ENCODE measurements at places on chromosomes 16 and 17.

DNA sequence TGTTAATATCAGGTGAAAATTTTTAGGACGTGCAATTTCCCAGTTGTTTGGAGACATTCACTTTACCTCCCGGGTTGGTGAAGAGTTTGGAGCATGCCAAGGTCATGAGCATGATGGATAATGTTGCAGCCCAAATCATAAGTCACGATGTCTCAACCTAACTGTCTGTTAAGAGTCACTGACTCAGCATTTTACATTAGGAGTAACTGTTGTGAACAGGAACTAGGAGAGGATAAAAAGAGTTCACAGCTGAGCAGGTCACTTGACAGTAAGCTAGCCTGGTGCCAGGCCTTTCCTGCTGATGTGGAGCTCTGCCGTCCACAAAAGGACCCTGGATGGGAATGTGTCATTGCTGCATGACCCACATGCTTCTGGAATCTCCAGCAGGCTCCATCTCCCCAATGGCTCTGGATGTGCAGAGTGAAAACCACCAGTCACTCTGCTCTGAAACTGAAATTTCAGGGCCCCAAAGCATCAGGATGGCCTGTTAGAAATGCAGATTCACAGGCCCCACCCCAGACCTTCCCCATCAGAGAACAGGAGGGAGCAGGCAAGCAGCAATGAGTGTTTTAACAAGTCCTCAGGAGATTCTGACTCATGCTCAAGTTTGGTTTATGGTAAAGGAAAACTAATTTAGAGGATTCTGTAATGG is 371.6 kb upstream of the MAF start:
- DNase-seq, result no peak

GRCh38 chr16:85984947-85985451 is 86.0 kb downstream of the IRF8 start:
- no peak for DNase-seq

GRCh38 chr17:49005140-49005539 is 8.0 kb downstream of the IGF2BP1 start:
- DNase-seq, result no peak

DNA sequence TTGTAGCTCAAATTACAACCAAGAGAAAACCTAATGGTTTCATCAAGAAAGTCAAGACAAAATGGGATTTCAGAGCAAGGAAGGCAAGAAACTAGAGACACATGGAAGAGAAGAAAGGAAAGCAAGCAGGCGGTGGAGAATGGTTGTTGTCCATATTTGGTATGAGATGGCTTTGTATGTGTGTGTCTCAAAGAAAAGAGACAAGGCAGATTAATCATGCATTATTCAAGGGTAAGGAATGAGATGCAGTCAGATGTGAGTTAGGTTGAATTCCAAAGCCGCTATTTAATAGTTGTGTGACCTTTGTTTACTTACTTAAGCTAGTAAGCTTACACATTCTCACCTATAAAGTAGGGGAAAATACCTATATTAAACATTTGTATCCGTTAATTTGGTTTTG is 1029.6 kb downstream of the CDH11 start:
- no peak for DNase-seq

GRCh38 chr17:44977065-44977464 is 9.0 kb upstream of the C1QL1 start:
- DNase-seq, result no peak

GRCh38 chr16:23368469-23368868 is 66.4 kb downstream of the SCNN1B start:
- DNase-seq, result no peak

- DNase-seq, result no peak
Measured at GRCh38 chr16:77993111-77993985, 29.0 kb upstream of the CLEC3A start.

- DNase-seq, result no peak
Measured at GRCh38 chr16:57146735-57147134, 39.1 kb downstream of the PSME3IP1 start.

DNA sequence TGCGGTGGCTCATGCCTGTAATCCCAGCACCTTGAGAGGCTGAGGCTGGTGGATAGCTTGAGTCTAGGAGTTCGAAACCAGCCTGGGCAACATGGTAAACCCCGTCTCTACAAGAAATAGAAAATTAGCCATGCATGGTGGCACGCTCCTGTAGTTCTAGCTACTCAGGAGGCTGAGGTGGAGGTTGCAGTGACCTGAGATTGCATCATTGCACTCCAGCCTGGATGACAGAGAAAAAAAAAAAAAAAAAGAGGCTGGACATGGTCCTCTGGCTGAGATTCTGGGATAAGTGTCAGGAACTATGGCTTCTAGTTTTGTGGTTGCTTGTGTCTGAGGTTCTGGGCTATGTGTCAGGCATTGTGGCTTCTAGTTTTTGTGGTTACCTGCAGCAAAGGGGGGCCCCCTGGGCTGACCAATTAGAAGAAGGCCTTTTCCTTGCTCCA is 7.0 kb downstream of the KSR1 start:
- DNase-seq, result no peak

- DNase-seq, result no peak
Measured at GRCh38 chr16:2979669-2980226, 498 bp downstream of the PKMYT1 start.

- no peak for DNase-seq
Measured at GRCh38 chr17:70074956-70075355, at the start of gene KCNJ16. Gene KCNJ16 (plus strand): TSS chr17:70075225. CDS start chr17:70132088, 56,863 bp downstream.

- DNase-seq, result peak; percentile 70
Measured at GRCh38 chr17:75289832-75290337, 652 bp upstream of the SLC25A19 start.

DNA sequence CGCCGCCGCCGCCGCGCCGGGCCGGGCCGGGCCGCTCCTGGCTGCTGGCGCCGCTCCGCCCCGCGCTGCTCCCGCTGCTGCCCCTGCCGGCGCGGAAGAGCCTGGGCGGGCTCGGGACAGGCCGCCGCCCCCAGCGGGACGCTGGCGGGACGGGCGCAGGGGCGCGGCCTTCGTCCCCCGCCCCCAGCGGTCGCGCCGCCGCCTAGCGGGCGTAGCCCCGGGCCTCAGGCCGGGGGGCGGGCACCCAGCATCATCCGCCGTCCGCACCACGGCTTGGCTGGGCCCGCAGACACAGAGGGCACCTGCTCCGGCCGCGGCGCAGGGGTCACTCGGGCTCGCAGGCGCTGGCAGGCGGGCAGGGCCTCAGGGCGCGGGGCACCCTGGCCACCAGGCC is at the start of gene AMFR:
TSS of gene AMFR (minus strand) at position 107 of the 394 bp plus-strand sequence. CDS start 218 bp downstream, outside the sequence.
- DNase-seq, result peak; percentile 89

- no peak for DNase-seq
Measured at GRCh38 chr17:49549311-49549605, 26.4 kb upstream of the NXPH3 start.

- DNase-seq, result no peak
Measured at GRCh38 chr17:58539698-58540097, 25.3 kb upstream of the MTMR4 start.

DNA sequence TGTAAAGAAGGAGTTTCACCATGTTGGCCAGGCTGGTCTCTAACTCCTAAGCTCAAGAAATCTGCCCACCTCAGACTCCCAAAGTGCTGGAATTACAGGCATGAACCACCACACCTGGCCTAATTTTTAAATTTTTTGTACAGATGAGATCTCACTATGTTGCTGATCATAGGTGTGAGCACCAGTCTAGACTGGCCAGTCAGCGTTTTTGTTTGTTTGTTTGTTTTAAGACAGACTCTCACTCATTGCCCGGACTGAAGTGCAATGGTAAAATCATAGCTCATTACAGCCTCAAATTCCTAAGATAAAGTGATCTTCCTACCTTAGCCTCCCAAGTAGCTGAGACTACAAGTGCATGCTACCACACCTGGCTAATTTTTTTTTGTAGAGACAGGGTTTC is 38.0 kb upstream of the TAOK1 start:
- DNase-seq, result no peak

DNA sequence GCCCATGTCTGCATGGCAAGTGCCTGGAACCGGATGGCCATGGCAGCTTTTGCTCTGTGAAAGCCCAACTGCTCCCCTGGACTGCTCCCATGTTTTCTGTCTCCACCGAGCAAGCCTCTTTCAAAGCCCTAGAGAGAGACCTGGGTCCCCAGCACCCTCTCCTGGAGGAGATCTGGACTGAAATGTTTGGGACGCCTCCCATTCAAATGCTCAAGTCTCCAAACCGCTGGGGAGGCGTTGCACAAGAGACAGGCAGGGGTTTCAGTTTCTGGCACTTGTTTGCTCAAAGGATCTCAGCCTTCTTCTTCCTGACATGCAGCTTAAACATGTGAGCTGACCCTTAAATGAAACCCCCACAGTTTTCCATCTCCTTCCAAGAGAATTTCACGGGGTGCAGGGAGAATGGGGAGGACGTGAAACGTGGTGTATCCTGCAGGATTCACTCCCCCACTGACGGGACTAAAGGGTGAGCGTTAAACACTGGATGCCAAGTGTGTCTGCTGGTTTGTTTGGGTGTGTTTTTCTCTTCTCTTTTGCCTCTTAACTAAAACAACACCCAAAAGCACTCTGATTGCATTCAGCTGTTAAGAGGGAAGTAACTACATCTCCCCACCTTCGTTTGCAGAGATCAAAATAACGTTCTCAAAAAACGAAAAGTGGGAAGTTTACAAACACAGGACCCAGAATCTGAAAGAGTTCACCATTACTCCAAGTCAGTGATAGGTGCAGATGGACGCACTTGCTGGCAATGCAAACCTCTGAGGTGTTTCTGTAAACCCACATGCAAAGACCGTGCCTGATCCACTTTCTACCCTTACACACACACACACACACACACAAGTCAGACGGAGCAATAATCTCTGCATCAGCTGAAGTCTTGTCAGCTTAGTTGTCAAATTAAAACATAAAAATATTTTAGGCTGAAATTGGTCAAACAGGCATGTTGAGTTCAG is 256.9 kb downstream of the C16orf95 start:
- peak; percentile 20 for DNase-seq

DNA sequence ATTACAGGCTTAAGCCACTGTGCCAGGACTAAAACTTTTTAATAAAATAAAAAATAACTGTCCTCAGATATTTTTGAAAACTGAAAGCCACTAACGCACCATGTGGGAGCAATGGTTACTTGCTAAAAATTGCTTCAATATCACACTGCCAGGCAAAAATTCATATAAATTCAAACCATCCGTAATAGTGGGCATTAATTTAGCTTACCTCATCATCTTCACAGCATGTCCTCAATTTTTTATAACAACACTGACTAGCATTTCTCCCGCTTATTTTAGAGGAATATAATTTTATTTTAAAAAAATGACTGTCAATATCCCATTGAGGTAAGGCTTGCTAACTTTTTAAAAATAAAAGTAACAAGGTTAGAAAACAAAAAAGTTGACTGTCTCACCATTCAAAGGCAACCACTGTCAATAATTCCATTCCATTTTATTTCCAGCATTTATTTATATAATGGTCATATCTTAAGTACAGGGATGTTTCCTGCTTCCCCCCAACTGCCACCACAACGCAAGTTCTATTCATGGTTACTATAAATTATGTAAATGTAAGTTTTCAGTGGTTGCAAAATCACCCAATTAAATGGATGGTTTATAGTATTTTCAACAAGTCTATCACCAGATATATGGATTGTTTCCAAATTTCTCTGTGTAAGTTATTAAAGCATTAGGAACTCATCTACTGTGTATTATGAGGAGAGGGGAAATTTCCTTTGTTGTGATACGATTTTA is 25.4 kb downstream of the GSPT1 start:
- DNase-seq, result no peak

DNA sequence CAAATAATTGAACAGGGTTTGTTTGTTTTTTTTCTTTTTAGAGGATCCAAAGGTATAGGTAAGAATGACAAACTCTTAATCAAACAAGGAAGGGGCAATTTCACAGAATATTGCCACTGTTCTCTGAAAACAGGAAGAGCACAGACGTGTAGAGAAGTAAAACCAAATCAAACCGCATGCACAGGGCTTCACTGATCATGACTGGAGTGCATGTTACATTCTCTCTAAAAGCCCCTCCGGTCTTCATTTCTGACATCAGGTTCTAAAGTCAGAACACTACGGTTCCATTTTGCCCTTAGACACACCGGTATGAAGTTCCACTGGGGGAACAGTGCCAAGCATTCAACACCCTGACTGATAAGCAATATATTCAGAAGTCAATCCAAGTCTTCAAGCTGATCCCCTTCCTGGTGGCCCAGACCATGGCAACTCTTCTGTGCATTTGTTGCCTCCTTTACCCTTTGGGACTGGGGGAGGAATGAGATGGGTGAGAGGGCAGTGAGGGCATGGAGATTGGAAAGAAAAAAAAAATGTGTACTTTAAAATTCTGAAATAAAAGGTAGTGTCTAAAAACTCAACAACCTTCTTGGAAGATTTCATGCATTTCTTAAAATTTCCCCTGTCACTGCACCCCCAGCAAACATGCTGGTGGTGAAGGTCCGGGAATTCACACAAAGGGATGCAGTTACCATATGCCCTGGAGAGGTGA is 1.4 kb downstream of the MMD start:
- DNase-seq, result no peak

DNA sequence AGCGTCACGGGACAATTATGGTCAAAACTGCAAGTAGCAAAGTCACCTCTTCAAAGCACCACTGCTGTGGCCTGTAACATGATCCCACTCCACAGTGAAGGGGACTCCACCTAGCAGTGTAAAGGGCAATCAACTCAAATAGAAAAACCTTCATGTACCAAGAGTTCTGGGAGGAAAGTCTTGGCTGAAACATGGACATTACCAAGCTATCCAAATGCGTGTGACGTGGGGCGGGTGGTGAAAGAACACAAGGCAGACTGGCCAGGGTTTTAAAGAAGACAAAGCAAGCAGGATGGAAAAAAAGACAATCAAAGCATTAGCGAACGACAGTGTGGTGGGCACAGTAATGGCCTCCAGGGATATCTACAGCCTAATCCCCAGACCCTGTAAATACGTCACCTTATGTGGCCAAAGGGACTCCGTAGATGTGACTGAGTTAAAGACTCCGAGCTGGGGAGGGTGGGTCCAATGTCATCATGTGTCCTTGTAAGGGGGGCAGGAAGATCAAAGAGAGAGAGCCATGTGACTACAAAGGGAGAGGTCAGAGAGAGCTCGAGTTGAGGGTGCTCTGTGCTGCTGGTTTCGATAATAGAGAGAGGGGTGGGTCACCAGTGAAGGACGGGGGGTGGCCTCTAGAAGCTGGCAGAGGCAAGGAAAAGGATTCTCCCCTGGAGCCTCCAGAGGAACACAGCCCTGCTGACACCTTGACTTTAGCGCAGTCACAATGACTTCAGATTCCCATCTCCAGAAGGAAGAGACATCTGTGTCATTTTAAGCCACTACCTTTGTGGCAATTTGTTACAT is 6.0 kb downstream of the HSDL1 start:
- DNase-seq, result peak; percentile 86

DNA sequence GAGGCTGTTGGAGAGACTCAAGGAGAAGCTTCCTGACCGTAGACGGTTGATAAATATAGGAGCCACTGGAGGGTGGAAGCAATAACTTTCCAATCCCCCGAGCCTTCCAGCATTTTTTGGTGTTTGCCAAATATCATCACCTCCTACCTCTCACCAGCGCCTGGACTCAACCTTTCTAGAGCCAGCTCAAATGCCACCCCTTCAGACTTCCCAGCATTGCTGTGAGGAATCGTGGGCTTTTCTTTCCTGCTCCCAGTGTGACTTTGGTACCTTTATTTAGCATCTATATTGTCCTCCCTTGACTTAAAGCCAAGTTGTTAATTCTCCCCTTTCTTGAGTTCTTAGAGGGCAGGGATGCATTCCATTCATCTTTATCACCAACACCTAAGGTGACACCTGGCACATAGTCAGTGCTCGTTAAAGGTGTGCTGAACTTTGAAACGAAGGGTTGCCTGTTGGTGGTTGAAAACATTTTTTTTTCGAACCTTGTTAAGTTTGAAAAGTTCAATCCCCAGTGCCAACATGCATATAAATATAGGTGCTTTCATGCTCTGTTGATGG is 35.3 kb upstream of the CCR7 start:
- no peak for DNase-seq

- DNase-seq, result no peak
Measured at GRCh38 chr17:2874189-2874686, 78.0 kb downstream of the RAP1GAP2 start.

Measured in MM.1S (cell line).